NCI-H2171 (cell line): ENCODE measurements at places on chromosomes 12 and 14.

DNA sequence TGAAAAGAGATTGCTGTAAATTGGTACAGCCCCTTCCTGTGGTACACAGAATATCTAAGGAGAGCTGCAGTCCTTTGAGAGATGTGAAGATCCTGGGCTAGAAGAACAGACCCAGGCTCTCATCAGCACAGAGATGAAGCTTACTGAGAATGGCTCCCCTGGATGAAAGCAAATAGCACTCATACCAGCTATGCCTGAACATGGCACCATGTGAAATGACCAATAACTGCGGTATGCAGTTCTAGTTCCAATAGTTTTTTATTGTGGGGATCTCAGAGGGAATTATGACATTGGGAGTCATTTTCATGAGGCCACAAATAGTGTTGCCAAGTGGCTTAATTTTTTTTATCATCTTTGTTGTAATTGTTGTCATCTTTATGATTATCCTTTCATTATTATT, 15.4 kb upstream of the TRHDE start:
- DNase-seq = no peak

GRCh38 chr14:78946949-78947348, 776.8 kb downstream of the NRXN3 start:
- DNase-seq = no peak

- no peak for DNase-seq
Measured at GRCh38 chr14:99419905-99420304, 60.8 kb downstream of the SETD3 start.

DNA sequence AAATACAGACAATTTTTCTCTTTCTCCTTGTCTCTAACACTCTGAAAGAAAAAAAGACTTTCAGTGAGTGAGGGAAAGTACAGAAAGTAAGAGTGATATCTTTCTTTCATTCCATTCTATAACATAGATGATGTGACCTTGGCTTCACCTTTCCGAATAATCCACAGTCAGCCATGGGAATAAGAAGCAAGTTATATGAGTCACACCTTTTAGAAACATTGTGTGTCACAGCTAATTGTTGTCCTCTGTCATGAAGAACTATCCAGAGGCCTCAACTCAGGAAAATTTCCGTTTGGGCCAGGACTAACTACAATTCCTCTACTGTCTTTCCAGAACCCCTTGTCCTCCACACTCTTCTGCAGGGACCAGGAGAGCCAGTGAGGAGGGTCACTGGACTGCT, 209.7 kb upstream of the FAR2 start:
- DNase-seq = no peak

DNA sequence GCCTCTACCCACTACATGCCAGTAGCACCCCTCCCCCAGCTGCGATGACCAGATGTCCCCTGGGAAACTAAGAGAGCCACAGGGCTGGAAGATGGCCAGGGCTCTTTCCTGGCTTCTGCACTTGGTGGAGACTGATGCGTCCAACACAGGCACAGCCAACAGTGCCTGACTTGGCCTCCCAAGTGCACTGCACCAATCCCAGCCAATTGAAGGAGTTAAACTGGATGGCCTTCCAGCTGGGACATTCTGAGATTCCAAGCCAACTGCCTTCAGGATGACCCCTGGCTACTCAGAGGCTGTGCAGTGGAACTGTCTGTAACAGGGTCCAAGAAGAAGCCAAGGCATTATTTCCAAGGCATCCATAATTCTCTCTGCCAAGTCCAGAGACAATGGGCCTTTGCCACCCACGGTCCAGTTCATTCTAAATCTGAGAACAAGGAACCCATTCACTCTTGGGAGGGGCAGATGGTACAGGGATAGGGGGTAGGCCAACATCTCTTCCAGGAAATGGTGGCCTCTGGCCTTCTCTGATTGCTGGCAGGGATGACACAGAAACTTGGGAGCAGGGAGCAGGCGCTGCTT, 35.2 kb downstream of the PRIMA1 start:
- DNase-seq = no peak

DNA sequence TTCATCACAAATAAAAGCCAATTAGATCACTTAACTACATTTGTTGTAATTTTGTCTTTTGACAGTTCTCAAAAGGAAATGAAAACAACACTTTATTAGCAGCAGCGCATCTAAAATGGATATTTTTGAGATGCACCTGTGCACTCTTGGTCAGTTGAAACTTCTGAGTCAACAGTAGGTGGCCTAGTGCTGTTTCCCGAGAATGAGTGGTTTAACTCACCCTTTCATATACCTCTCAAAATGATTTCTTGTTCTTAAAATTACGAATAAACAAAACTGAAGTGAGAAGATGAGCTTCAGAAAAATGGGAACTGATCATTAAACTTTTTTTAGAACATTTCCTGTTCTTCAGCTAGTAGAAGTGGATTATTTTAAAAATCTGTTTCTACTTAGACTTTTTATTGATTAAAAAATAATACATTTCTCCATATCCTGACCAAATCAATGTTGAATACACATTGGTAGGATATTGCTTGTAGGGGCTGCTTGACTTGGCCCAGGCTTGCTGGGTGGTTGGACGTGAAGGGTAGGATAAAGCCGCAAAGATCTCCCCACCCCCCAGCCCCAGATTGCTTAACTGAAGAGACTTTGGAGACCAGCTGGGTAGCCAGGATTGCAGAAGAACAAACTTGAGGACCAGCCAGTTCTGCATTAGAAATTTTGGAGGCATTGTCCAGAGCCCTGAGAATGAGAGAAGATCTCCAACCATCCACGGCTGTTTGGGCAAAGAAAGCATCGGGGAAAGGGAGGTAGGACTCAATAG, 22.3 kb upstream of the STK38L start:
- no peak for DNase-seq

DNA sequence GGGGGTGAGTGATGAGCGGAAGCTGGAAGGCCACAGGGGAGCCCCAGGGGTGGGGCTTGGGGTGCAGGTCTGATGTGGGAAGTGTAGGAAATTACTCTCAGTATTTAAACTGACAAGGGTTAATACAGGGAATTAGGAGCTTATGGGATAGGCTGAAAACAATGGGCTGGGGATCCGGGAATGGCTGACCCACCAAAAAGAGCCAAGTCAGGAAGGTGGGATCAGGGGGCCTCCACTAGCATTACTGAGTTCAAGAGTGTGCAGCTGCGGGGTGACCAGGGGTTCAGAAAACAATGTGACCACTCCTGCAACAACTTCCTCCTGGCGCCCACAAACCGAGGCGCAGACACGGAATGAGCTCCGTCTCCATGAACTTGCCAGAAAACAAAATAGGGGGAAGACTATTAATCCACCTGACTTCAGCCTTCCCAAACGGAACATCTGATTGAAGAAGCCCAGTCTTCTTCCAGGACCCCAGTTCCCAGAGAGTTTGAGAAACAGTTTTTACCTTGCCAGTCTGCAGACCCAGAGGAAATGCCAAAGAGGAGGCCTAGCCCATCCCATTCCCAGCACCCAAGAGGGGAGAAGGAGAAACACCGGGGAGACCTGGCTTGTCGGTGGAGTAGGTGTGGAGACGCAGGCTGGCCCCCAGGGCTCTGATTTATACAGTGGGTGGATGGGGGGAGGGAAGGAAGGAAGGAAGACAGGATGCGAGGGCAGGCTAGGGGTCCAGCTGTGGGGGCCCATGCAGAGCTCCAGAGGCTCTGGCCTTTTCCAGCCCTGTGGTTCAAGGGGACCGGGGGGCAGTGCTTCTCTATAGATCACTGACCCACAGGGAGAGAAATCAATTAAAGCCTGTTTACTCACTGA, 16.5 kb upstream of the YY1 start:
- no peak for DNase-seq

- no peak for DNase-seq
Measured at GRCh38 chr12:480831-481816, 21.4 kb downstream of the B4GALNT3 start.

DNA sequence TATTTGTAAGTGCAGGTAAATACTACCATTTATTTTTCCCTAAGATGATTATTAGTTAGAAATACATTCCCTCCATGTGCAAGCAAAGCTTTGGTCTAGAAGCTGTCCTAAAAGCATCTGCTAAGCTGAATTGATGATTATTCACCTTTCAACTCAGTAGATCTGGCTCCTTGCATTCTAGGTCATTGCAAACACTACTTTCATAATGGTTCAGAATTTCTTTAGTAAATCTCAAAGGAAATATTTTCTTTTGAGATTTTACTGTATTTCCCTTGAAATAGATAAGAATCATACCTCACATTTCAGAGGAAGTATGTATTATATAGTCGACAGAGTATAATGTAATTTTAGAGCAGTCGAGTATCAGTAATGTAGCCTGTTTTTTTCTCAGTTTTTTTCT, 2.4 kb downstream of the ETNK1 start:
- DNase-seq = no peak

- DNase-seq = no peak
Measured at GRCh38 chr12:19641235-19642080, 202.2 kb downstream of the AEBP2 start.

DNA sequence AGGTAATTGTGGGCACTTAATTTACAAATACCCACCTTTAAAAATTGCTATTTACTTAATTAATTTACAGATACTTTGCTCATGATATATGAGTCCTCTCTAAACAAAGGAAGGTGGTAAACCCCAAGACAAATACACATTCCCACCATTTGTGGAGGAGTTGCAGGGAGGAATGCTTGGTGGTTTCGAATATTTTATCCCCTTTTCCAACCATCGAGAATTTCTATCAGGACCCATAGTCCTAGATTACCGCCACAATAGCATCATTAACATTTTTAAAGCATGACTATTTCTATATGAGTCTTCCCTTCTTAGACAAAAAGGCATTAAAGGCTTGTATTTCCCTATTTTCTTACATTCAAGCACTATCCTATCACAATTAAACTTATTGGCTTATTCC, 34.2 kb upstream of the PLEKHA5 start:
- no peak for DNase-seq

DNA sequence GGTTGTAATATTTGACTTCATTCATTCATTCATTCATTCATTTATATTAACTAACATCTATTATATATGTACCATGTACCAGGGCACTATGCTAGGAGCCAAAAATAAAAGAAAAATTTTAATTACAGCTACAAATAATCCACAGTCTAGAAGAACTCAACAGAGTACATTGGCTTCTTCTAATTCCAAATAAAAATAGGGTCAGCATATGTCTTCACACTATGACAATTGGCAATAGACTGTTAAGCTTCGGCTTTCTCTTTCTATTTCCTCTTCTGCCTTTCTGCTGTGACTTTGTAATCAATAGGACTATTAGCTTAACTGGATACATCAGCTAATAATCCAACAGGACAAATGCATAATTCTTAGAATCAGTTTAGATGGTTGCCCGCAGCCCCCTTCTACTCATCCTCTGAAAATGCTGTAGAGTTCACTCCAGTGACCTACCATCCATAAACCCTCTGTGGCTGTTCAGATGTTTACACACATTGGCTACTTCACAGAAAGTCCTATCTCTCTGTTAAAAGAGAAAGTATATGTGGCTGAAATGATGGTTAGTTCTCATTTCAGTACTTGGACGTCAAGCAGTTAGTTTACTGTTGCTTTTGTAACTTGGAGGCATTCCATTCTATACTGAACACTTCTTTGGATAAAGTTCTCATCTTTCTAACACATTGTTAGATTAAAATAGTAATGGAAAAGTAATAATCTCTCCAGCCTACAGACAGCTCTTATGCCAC, 445.5 kb upstream of the GARIN6 start:
- DNase-seq = no peak

- no peak for DNase-seq
Measured at GRCh38 chr12:12282761-12283425, 16.0 kb upstream of the LRP6 start.

GRCh38 chr12:13220838-13221237, 24.3 kb downstream of the EMP1 start:
- DNase-seq = no peak

- no peak for DNase-seq
Measured at GRCh38 chr14:91284146-91284790, 39.8 kb upstream of the GPR68 start.

DNA sequence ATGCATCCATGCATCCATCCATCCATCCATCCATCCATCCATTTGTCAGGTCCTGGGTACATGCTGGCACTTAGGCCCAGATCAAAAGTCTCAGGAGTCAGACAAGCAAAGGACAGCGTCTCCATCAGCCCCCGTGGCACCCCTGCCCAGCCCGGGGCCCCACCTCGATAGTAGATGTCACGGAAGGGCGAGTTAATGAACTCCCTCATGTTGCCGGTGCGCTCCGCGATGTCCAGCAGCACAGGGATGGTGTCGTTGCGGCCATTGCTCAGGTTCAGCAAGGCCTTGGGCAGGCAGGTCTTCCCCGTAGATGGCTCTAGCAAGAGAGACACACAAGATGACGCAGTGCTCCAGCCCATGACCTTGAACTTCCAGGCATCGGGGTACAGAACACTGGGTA, 30.4 kb downstream of the TRPV4 start:
- DNase-seq = no peak

DNA sequence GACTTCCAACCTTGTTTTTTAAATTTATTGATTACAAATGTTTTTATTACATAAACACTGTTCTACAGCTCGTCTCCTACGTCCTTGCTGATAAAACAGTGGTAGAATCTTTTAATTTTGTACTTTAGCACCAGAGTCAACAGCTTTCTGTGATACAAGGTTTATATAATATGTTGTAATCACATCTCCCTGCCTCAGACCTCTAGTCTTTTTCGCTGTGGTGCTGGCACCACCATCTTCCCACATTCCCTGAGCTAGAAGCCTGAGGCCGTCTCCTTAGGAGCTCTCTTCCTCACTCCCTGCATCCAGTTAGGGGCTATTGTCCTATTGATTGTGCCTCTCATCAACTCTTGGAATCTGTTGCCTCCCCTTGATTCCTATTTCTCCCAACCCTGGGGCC, 17.1 kb downstream of the MTHFD1 start:
- no peak for DNase-seq

DNA sequence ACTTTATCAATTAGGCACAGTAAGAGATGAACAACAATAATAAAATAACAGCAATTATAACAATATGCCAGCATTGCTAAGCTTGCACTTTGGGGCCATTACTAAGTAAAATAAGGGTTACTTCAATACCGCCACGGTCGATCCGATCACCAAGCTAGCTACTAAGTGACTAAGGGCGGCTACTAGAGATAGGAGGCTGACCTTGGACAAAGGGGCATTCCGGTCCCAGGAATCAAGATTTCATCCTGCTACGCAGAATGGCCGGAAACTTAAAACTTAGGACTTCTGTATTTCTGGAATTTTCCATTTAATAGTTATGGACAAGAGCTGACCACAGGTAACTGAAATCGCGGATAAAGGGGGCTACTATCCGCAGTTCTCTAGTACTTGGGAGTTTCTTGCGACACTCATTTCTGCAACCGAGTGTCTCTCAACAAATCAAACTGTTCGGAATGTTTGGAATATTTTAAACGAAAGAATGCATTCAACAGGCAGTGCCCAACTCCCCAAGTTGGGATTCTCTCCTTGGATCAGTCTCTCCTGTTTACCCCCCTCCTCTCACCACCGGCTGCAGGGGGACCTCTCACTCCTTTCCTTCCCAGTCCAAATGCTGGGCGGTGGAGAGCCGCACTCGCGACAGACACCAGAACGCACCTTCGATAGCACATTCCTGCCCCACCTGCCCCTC, 650 bp downstream of the HEBP1 start:
- DNase-seq = no peak

DNA sequence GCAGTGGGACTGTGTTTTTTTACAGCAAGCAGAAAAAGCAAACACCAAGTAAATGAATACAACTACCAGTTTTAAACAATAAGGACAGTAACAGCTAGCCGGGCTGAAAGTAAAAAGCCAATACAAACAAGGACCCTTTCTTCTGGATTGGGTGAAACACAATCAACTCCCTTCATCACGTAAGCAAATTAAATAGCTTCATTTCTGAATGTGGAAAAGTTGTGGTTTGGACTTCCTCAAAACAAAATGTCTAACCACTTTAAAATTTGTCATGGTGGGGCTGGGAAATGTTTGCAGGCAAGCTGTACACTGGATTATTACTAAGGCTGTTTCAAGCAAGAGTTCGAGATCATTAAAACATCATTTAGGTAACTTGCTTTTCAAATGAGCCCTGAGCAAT, 47.4 kb downstream of the TCHP start:
- DNase-seq = no peak
